ENCODE measurements at places on chromosomes 16 and 17. TPM values are rescaled to one million over a fixed set of nuclear protein-coding genes. Genes with fewer than 3 reads are reported as not detected.
A peak's percentile ranks its signal among the peaks of the same experiment; 100 is the strongest.

The NPIPA8 gene
- not detected for polyA plus RNA-seq

The CTF1 gene
- polyA plus RNA-seq, result not detected

The ADAP2 gene
- 0.11 TPM for polyA plus RNA-seq

The MRPL27 gene
- polyA plus RNA-seq, result 28.7 TPM

GRCh38 chr16:57156351-57156703 is 29.5 kb downstream of the PSME3IP1 start:
- no peak for DNase-seq

DNA sequence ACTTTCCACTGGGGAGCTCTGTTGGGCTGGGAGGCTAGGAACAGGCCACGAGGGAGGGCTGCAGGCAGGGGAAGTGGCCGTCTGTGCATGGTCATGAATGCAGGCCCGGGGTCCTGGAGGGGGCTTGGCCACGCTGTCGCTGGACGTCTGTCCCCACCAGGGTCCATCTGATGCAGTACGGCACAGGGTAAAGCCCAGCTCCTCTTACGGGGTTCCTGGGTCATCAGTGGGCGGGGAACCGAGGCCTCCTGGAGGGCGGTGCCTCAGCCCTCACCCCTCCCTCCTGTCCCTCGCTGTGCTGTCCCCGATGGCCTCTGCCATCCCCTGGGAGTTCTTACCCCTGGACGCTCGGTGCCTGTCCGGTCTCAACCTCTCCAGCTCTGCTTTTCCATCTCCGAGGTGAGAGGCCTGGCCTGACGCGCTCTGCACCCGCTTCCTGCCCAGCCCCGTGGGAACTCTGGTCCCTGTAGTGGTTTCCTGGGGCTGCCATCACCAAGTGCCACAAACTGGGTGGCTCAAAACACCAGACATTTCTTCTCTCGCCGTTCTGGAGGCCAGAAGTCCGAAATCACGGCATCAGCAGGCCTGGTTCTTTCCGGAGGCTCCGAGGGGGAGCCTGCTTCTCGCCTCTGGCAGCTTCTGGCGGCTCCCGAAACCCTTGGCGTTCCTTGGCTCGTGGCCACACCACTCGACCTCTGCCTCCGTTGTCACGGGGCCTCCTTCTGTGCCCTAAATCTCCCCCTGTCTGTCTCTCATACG is 182.8 kb downstream of the SEC14L1 start:
- DNase-seq, result no peak

DNA sequence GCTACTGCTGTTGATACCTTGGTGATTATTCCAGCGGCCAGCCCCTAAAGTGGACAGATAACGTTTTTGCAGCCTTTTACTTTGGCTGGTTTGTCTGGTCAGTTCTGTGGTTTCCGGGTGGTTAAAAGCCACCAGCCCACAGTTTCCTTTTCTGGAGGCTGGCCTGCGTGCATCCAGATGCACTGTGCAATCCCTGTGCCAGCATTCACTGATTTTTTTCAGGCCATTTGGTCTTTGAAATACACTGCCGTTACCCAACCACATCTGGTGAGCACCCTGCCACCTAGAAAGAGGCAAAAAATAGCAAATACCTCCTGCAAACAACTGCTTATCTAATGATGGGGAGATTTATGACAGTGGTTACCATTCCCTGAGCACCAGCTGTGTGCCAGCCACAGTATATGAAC is 797 bp downstream of the NUDT7 start:
- no peak for DNase-seq

DNA sequence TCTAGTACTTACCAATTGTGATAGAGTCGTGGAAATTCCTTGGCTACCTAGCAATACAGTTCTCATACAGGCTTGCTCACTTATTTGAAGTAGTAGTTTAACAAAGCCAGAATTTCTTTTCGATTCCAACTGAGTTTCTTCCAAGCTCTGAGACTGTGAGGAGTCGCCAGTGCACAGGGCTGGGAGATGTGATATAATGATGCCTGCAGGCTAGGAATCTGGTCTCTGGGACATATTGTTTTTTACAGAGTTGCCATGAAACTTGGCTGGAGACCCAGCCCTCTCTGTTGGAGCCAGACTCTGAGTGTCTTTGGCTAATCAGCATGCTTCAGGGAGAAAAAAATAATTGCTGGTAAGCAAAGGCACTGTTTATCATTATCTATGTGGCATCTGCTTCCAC is 698.8 kb upstream of the GOT2 start:
- DNase-seq, result no peak

GRCh38 chr17:4214157-4214556 is 49.6 kb downstream of the ANKFY1 start:
- DNase-seq, result no peak

DNA sequence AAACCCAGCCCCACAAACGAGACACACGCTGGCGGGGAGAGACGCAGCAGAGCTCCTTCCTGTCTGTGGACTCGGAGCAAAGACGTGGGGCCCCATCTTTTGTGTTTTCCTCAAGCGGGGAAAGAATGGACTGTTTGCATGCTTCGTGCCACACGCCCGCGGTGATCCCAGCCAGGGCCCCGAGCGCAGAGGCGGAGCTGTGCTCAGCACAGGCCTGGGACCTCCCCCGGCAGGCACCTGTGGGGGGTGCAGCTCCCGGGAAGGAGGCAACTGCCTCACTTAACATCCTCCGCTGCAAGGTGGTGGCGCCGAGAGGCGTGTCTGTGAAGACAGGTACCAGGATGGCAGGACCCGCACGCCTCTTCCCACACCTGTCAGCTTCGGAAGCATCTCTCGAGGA is 19.1 kb downstream of the TRARG1 start:
- DNase-seq, result peak; percentile 38
